ENCODE measurements at places on chromosomes 6 and 20.

DNA sequence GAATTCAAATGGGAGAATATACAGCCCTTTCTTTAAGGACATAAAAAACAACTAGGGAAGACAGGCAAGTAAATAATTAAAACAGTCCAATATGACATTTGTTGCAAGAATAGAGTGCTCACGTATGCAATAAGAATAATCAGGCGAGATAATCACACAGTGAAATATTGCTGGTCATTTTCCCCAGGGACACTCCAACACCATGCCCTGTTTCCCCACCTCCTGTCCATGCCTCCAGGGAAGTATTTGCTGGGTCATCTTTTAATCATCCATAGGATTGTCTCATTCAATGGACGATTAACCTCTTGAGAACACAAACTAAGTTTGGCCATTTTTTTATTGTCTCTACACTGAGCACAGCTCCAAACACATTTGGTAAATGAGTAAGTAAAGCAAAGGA lies 472.9 kb downstream of the C6orf118 start:
- no peak for DNase-seq

DNA sequence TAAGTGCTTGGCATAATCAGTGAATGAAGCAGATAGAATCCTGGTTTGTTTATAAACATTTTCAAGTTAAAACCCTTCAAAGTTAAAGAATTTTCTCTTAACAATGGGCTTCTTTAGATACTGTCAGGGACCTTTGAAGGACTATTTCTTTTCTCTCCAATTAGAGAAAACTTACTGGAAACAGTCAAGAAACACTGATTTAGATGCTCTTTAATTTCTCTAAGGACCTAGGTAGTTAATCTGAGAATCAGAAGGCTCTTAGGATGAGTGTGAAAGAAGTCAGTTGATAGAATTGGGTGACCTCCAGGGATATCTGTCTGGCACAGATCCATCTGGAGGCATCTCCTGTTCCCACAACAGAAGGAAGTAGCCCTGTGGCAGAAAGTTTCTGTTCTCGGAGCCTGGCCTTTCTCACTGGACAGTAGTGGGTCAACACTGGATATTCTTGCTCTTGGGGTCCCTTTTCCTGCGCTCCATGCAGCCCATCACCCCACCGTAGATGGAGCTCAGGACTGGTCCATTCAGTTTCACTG lies 22.5 kb downstream of the KIAA0408 start:
- DNase-seq = no peak

DNA sequence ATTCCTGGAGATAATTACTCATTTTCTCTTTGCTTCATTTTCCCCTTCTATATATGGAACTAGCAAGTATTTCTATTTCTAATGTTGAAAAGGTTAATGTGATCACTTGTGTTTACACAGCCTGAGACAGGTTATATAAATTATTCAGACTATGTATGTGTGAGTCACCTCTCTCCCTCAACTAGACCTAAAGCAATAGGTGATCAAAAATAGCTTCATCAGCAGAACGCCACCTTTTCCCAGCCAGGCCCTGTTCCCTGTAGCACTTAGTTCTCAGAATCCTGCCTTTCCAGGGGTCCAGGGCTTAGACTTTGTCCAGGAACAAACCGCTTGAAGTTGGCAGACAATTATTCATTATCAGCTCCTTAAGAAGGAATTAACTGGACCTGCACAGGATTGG lies 125.3 kb upstream of the EXOC2 start:
- no peak for DNase-seq

DNA sequence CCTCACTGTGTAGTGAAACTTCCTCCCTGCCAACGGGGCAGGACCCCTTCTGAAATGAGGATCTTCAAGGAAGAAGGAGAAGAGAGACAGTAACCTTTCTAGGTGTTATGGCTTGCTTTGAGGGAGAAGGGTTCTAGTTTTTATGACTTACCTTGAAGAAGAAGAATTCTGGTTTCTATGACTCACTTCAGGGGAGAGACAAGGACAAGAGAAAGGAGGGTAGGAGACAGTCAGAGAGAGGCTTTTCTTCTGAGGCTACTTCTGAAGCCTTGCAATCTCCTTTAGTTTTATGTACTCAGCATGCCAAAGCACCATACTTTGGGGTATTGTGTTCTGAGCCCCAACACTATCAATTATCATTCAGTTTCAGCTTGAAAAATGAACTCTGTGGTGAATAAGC lies 25.8 kb upstream of the IBTK start:
- DNase-seq = no peak

- DNase-seq = no peak
These were observed 6.6 kb upstream of the SRSF6 start for GRCh38 chr20:43450841-43451799.

DNA sequence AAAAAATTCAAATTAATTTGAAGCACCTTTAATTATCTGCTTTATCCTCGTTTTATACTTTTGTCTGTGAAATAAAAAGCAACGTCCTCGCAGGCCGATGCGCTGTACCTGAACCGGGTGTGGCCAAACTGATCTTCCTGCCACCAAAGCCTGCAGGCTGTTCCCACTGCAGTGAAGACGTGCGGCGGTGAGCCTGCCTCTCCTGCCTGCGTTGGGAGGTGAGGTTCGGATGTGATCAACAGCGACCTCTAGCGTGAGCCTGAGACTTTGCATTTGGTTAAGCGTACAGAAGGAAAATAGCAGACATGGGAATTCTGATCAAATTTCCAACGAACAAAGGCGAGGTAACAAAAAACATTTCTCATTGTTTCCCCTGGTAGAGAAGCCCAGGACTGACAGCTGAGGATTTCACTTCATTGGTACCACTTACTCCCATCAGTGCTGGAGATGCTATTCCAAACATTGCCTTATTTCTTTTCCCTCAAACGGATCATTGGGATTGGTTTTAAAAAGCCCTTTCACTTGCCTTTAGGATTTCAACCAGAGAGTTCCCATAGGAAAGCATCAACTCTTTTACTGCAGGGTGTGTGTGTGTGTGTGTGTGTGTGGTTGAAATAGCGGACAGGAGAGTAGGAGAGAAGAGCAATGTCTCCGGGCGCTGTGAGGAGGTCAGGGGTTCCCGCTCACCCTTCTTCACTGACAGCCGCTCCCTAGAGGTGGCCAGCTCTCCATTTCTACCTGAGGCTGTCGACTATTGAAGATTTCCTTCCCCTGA lies 56.6 kb upstream of the CCN6 start:
- DNase-seq = peak; percentile 85

- DNase-seq = no peak
These were observed 15.9 kb upstream of the PTGIS start for GRCh38 chr20:49583669-49584417.

DNA sequence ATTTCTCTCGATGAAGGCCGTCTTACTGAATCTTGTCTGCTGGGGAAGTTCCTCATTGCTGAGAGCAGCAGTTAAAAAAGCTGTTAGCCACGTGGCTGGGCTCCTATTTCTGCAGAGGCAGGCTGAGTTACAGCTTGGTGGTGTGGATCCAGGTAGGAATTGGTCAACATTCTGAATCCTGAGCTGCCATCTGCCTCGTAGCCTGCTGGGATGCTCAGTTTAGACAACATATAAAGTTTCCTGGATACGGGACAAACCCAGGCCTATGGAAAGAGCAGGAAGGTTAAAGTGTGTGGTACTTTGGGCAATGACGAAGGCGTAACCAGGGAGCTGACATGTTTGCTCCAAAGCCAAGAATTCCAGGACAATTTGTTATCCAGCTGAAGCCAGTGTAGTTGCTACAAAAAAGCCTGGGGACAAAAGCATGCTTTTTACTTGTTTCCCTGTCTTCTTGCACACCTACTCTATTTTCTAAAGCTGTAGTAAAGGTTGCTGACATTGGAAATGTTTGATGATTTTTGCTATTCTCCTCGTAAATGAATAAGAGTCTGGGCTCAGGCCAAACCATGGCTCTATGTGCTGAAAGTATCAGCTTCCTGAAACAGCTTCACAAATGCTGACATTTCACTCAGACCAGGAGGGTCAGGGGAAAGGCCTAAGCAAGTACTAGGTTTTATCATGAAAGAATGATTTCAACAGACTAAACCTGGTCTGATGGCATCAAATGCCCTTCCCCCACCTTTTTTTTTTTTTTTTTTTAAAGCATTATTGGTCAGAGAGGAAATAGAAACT lies 12.4 kb upstream of the MYLK2 start:
- no peak for DNase-seq

DNA sequence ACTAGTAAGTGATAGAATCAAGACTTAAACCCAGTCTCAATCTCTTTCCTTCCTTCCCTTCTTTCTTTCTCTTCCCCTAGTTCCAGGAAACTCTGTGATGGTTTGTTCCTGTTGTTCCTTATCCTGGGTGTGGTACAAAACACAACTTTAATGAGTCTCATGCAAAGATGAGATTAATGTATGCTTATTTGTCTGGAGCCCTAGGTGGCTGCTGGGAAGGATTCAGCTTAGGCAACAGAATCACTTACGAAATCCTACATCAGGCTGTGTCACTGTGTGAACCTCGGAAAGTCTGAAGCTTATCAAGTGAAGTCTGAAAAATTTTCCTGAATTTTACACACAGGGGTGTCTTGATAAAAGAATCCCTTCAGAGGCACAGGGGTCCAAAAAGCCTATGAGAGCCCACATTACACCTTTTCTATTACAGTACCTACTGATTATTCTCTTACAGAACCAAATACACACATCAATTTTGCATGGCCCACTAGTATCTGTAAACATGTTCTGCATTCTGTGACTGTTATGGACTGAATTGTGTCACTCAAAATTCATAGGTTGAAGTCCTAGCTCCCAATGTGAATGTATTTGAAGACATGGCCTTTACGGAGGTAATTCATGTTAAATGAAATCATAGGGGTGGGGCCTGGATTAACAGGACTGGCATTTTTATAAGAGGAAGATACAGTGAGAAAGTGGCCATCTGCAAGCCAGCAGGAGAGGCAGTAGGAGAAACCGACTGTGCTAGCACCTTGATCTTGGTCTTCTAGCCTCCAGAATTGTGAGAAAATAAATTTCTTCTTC lies 144.7 kb downstream of the MYB start:
- DNase-seq = no peak

DNA sequence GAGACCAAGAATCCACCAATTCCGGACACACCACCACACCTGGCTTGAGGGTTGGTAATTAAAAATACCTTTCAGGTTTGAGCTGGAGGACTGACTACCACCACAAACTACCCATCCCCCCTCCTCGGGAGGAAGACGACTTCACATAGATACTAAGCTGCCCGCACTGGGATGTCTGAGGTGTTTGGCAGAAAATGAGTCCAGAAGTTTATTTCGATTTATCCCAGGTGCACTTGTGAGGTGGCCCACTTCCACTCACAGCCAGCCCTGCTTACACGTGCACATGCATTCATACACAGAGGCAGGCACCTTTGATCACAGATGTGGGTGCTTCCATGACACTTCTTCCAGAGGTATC lies 187.1 kb downstream of the ID4 start:
- DNase-seq = no peak

- no peak for DNase-seq
These were observed 220.7 kb upstream of the CITED2 start for GRCh38 chr6:139595183-139595582.

GRCh38 chr20:37822141-37822601 lies 80.8 kb upstream of the VSTM2L start:
- DNase-seq = no peak

- DNase-seq = no peak
These were observed 25.0 kb downstream of the KHDC1L start for GRCh38 chr6:73200247-73200646.

- DNase-seq = no peak
These were observed 27.2 kb downstream of the MCUR1 start for GRCh38 chr6:13787137-13787536.

GRCh38 chr6:66662721-66663507 lies 955.9 kb upstream of the EYS start:
- DNase-seq = no peak

DNA sequence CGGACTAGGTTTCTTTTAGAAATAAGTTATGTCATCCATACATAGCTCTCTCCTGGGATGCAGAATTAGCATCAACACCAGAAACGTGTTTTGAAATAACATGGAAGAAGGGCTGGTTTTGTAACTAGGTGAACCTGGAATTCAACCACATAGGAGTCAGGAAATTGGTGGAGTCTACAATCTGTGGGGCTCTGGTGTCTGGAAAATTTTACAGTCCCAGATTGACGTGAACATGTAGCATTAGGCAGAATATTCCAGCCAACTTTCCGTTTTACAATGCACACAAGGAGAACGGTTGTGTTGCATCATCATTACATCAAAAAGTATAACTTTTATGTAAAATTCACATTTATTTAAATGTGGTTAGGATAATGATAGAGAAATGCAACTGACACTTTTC lies 1.9 kb downstream of the KCNQ5 start:
- DNase-seq = no peak

GRCh38 chr20:11499101-11499634 lies 418.5 kb upstream of the BTBD3 start:
- DNase-seq = no peak

GRCh38 chr6:76768556-76768955 lies 694.7 kb downstream of the HTR1B start:
- DNase-seq = no peak

- no peak for DNase-seq
These were observed 429.9 kb downstream of the CD83 start for GRCh38 chr6:14547284-14547998.

GRCh38 chr6:19028201-19028600 lies 641.1 kb downstream of the RNF144B start:
- DNase-seq = no peak

GRCh38 chr6:105058316-105058715 lies 101.4 kb downstream of the LIN28B start:
- no peak for DNase-seq

DNA sequence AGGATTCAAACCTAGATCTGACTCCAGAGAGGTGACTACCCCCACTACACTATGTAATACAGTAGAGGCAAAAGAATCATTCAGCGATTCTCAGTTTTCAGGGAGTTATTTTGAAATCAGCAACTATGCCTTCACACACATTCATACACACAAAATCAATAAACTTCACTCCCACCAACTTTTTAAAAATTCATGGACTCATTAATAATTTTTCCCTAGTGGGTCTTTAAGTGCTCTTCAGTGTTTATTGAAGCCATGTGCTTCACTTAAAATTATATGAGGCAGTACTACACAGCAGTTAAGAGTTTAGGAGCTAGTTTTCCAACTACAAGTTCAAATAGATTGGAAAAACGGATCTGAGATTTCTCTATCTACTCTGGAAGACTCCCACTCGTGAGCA lies 452.7 kb upstream of the ADGRB3 start:
- DNase-seq = no peak

DNA sequence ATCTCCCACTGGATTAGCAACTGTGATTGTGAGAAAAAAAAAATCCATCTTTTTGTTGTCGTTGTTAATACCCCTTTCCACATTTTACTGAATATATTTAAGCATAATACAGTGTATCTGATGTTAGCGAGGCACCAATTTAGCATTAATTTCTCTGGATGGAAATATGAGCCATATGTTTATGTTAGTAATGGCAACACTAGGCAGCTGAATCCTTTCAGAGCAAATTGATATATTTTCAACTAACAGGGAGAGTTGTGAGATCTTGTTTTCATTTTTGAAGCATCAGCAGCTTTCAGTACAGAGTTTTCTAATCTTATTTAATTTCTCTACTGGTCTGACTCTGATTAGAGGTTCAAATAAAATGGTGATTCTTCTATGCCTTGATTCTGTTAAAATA lies 84.8 kb upstream of the HDAC2 start:
- no peak for DNase-seq
